Prostate gland (tissue), 2 donors: ENCODE measurements at places on chromosomes 16 and 17.

DNA sequence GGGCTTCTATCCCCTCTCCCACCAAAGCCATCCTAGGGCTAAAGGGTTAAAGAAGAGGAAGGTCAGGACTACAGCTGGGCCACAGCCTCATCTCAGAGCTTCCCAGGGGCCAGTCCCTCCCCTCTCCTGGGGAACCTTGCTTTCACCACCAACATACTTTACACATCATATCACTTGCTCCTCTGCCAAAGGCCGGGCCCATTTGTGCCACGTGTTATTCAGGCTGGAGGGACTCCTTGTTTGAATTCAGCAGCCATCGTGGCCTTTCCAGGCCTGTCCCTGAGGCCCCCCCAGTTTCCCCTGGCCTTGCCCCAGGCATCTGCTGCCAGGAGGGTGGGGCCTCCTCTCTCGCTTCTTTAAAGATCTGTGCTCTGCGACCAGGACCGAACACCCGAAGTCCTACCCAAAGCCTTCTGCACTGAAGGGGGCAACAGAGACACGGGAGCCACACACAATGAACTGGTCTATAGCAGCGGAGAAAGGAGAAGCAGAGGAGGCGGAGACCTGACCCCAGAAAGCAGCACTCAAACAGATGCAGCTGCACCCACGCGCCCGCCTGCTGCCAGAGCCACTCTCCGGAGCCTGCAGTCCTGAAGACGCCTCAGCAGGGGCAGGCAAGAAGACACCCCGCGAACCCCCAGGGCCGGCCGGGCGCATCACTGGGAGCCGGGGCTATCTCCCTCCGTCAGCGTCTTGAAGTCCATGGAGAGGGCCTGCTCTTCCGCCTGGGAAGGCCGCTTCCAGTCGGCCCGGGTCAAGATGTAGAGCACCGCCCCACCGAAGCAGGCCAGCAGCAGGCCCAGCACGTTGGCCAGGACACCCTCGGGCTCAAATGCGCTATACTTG is 12.1 kb downstream of the CYB561 start:
- DNase-seq: peak; percentile 56

DNA sequence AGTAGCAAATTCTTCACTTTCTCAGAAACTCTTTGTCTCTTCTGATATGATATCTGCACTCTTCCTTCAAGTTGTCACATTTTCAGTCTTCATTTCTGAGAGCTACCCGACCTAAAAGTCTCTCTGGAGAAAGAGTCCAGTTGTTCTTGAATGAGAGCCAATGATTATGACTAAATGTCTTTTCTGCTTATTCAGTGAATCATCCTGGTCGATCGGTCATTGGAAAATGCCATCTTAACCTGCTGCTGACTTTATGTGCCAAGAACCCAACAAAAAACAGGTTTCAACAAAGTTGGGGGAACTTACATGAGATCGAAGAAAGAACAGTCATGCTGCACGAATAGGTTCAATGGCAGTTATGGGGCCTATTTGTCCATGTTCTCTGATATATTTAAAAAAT is 15.9 kb downstream of the SOX9 start:
- DNase-seq: no peak

- no peak for DNase-seq
Measured at GRCh38 chr17:30134551-30134950, 17.9 kb downstream of the NSRP1 start.

GRCh38 chr17:36496018-36496789 is 9.7 kb downstream of the ZNHIT3 start:
- DNase-seq: no peak

- DNase-seq: no peak
Measured at GRCh38 chr16:88014252-88014781, 63.1 kb downstream of the BANP start.

DNA sequence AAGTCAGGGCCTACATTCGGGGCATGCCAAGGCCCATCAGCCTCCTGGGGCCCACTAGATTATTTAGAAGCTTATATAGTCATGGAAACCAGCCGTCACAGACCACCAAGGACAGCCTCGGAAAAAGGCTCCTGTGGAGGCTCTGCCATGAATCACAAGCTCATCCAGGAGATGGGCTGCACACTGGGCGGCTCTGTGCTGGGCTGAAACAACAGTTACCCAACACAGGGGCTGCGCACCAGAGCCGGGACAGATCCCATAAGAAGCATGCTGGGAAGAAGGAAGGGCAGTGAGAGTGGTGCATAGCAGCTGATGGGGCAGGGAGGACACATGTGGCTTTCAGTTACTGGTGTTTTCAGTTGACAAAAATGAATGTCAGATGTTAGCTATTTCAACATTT is 67.7 kb upstream of the GSG1L start:
- no peak for DNase-seq

- no peak for DNase-seq
Measured at GRCh38 chr16:20811889-20812439, 5.6 kb downstream of the REXO5 start.

DNA sequence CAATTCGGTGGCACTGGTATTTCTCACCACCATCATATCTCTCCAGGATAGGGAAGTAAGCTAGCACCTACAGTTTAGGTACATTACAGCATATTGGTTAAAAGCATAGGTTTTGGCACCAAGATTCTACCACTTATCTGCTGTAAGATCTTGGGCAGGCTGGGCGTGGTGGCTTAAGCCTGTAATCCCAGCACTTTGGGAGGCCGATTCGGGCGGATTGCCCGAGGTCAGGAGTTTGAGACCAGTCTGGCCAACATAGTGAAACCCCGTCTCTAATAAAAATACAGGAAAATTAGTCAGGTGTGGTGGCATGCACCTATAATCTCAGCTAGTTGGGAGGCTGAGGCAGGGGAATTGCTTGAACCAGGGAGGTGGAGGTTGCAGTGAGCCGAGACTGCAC is 51.4 kb downstream of the GPATCH8 start:
- no peak for DNase-seq

GRCh38 chr17:31321481-31321880 is at the start of gene EVI2A:
Gene EVI2A (minus strand): TSS chr17:31321622. CDS start chr17:31319013, 2,609 bp downstream.
- DNase-seq: no peak

DNA sequence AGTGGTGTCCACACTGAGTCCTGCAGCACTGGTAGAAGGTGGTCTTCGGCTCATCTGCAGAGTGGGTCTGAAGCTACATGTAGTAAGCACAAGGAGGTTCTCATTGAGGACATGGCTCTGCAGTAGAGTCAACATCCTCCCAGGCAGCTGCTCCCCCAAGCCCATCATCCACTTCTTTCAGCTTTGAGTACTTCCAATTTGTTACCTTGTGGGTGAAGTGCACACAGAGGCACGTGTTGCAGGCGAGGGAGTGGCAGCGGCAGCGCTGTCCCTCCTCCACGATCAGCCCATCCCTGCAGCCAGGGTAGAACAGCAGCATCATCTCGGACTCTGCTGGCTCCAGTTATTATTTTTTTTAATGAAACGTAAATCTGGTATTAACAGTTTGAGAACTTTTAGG is 1.8 kb upstream of the SSTR2 start:
- DNase-seq: no peak

GRCh38 chr16:24540602-24541210 is 1.3 kb downstream of the RBBP6 start:
- peak; percentile 20 for DNase-seq

- DNase-seq: no peak
Measured at GRCh38 chr17:70109497-70109896, 34.5 kb downstream of the KCNJ16 start.

DNA sequence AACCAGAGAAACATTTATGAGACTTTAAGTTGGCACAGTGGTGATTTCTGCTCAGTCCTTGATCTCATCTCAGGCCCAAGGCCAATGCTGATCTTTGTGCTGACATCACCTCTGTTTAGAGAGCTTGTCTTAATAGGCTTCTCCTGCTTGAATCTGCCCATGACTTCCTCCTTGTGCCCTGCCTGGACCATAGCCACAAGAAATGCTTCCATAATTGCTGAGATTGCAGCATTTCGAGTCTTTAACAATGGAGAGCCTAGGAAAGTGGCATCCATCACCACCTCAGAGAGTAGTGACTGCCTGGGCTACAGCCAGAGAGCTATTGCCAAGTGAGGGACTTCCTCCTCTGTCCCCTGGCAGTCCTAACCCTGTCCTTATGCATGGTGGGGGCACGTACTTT is 25.1 kb upstream of the MMP2 start:
- peak; percentile 65 for DNase-seq

DNA sequence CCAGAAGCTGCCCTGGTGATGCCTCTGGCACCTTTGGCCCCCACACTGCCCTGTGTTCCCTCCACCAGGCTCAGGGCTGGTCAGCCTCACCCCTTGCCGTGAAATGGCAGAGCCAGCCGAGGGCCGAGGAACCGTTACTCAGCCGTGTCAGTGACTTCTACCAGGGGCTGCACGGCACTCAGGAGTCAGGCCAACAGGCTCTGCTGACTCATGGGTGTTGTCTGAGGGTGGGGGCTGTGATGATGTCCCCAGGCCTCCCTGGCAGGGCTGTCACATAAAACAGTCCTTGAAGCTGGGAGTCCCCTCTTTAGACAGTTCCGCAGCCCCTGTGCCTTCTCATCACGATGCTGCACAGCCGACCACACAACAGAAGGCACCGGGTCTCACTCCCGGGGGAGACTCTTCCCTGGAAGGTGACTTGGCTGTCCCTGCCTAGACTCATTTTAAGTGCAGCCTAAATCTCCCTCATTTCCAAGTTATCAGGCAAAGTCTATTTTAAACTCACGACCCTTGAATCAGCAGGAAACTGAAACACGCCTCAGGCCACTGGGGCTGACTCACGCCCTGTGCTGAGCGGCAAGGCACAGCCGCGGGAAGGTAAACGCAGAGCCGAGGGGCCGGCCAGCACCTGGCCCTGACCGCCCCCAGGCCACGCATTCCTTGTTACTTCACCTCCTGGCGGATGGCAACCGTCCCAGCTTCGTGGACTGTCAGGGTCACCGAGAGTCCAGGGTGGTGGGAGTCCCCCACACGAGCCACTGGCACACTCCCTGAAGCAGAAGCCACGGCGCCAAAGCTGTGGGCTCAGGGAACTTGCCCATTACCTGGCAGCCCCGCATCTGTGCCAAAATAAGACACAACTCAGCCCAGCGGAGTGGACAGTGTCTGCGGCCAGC is 102.6 kb downstream of the ZNF778 start:
- DNase-seq: no peak

GRCh38 chr17:61007980-61008379 is 330.3 kb downstream of the BCAS3 start:
- no peak for DNase-seq
